NCI-H69 (cell line): ENCODE measurements at places on chromosomes 13 and 19.

DNA sequence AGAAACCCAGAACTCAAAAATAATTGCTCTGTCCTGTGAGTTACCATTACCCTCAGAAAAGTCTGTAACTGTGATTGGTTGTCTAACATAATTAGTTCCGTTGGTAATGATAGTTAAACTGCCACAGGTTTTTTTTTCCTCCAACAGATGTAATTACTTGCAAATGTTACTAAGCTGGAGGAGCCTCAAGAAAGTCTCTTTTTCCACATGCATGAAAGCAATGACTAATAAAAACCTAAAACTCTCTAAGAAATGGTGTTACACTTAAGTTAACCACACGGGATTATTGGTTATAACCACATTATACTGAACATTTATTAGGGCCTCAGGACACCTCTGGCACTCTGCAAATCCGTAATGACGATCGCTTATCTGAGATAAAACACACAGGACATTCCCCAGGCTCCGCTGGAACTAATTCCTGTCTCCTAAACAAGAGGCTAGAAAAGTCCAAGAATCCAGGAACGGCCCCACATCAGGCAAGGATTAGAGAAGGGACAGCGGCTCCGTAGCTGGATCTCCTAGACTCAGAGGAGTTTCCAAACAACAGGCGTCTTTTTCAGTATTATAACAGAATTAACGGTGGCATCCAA is 753 bp downstream of the ZNF235 start:
- DNase-seq, result peak; percentile 53

GRCh38 chr19:38064661-38065425 is 157.8 kb downstream of the SIPA1L3 start:
- DNase-seq, result peak; percentile 16

DNA sequence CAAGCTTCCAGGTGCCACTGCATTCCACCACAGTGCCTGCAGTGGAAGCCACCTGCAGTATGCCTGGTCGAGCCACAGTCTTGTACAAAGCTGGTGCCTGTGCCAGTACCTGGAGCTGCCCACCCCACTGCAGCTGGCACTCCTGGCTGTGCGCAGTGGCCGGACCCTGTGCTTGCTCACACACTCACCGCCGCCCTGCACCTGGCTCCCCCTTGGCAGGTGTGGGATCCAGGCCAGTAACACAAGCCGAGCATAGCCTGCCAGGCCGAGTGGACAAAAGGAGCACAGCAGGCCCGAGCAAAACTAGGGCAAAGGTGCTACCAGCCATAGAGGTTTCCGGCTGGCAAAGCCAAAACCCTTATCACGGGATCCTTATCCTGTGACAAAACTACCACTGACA is 18.5 kb downstream of the UGGT2 start:
- DNase-seq, result no peak

- no peak for DNase-seq
Observed at GRCh38 chr13:78054157-78054556, 135.5 kb upstream of the EDNRB start.

- peak; percentile 37 for DNase-seq
Observed at GRCh38 chr13:43107780-43108179, 84.4 kb downstream of the DNAJC15 start.

- DNase-seq, result no peak
Observed at GRCh38 chr19:31226151-31226935, 122.9 kb downstream of the TSHZ3 start.

DNA sequence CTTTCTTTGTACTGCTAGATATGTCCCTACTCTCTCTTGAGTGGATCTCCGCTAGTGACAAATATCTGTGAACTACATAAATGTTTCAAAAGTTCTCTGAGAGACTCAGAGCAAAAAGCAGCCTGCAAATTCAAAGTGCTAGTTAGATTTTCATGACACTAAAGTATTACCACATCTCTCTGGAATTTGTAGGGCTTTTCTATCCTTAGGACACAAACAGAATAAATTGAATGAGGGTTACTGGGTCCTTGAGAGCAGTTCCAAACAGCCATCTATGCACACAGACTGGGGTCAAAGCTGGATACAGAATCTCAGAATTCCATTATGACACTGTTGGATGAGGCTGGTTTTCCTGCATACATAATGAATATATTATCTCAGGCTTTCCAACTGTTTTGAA is 953.2 kb downstream of the DIAPH3 start:
- no peak for DNase-seq
